Fibroblast of lung (primary cell): ENCODE measurements at places on chromosomes 3 and 15. TPM values are rescaled to one million over a fixed set of nuclear protein-coding genes. Genes with fewer than 3 reads are reported as not detected.

ARNT2 gene
- 9.8 and 15.5 TPM in 2 replicates for total RNA-seq

SPRED1 gene
- total RNA-seq, result 31.6 and 39.0 TPM in 2 replicates

IL12A gene
- 27.2 and 72.5 TPM in 2 replicates for total RNA-seq

MESP2 gene
- total RNA-seq, result 0.77 and 0.99 TPM in 2 replicates

IFT57 gene
- 60.3 and 66.0 TPM in 2 replicates for total RNA-seq
